8988T (cell line): ENCODE measurements at places on chromosomes 1 and 21.

DNA sequence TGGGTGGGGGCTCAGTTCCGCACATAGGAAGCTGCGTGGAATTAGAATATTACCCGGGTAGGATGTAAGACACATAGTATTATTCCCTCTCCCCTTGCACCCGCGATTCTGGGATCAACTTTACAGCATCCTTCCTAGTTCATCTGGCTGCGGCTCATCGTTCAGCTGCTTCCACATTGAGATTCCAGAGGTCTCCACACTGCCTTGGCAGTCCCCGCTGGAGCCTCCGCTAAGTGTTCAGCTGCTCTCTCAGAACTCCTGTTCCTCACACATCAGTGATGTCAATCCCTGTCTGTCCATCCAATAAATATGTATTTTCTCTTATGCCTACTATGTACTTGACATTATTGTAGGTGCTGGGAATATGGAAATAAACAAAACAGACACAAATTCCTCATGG lies 135.6 kb upstream of the SYT6 start:
- no peak for DNase-seq

- no peak for DNase-seq
These were observed 18.3 kb upstream of the SELP start for GRCh38 chr1:169648187-169648586.

GRCh38 chr1:109664671-109665070 lies 3.2 kb upstream of the GSTM2 start:
- DNase-seq: no peak

GRCh38 chr1:33402206-33402605 lies 28.7 kb downstream of the PHC2 start:
- no peak for DNase-seq

GRCh38 chr1:58739856-58740466 lies 40.1 kb upstream of the MYSM1 start:
- DNase-seq: no peak

GRCh38 chr1:59105548-59106507 lies 191.1 kb upstream of the FGGY start:
- no peak for DNase-seq

GRCh38 chr1:153533689-153534201 lies 2.0 kb downstream of the S100A6 start:
- peak; percentile 48 for DNase-seq

DNA sequence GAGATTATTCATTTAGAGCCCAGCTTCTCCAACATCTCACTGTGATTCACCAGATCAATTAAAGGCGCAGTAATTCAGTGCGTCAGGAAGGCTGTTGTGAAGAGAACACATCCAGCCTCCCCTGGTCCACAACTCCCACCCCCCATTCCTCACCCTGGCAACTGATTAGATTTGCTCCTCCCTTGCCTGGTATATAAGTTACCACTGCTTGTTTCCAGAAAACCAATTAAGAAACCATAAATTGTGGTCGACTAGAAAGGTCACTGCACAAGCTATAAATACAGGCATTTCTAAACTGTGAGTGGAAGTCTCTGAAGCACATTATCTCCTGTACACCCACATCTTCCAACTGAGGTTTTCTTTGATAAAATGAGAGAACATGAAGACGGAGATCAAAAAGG lies 41.9 kb downstream of the FAM163A start:
- no peak for DNase-seq

GRCh38 chr1:99315305-99315704 lies 51.0 kb downstream of the PLPPR4 start:
- no peak for DNase-seq

DNA sequence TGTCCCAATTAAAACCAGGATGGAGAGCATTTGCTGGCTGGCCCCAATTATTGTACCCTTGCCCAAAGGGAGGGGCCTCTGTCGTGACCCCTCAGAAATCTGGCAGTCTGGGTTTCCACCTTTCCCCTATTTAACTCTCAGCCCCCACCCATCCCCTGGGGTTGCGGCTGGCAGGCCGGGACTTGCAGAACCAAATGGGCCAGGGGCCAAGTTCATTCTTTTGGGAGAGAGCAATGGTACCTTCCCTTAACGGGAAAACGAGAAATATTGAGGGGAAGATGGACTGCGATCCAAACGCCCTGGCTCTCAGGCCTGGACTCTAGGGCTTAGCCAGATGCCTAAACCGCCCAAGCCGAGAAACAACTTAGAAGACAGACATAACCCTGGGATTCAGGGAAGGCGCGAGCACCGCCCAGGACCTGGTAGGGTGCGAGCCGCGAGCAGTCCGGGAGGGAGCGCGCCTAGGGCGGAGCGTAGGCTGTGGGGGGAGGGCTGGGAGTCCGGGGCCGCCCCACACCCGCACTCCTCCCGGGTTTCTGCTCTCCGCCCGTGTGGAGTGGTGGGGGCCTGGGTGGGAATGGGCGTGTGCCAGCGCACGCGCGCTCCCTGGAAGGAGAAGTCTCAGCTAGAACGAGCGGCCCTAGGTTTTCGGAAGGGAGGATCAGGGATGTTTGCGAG lies at the start of gene SLC27A3:
SLC27A3 (plus strand) TSS at position 628 of the 678 bp plus-strand sequence. CDS start 91 bp downstream, outside the sequence.
- DNase-seq: no peak

DNA sequence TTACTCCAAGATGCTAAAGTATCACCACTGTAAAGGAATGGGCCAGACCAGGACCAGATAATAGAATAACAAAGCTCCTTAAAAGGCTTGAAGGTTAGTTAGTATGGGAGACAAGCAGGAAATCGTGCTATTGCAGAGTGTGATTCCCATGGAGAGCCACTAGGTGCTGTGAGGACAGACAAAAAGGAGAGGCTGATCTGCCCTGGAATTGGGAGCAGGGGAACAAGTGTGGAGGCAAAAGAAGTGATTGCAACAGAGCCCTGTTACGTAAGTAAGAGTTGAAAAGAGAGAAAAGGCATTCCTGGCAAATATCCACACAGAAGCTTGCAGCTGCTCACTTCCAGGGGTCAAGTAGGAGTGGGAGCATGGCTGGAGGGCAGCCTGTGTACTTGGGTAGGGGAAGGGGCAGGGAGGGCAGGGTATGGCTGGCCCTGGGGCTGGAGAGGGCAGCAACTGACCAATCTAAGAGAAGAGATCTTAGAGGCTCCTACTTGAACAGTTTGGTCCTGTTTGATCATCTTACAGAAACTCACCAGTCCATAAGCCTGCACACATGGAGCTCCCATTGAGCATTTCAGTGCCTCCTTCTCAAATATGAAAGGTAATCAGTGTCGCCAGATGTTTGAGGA lies 207.7 kb upstream of the GJB5 start:
- DNase-seq: no peak

DNA sequence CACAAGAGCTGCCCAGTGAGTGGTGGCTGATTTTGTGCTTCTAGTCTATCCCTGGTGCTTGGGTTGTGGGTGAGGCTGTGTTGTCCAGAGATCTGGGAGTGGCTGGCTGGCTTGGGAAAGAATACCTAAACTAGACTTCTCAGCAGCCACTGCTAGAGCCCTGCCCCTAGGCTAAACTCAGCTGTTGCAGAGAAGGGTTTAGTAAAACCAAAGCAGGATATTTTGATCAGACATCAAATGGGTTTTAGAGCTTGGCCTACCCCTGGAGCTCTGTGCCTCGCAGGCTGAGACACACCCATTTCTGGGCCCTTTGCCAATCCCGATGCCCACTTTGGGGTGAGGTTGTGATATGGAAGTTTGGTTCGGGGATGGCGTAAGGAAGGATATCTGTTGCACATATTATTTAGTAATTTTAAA lies 88.5 kb downstream of the UCK2 start:
- no peak for DNase-seq

GRCh38 chr1:177809819-177810218 lies 160.0 kb downstream of the SEC16B start:
- no peak for DNase-seq

- DNase-seq: no peak
These were observed 479.0 kb downstream of the SIPA1L2 start for GRCh38 chr1:232150770-232151548.

- DNase-seq: no peak
These were observed 719.8 kb upstream of the ADGRL4 start for GRCh38 chr1:79726321-79726720.

GRCh38 chr1:89631816-89632656 lies 884 bp upstream of the LRRC8C start:
- DNase-seq: no peak

- DNase-seq: no peak
These were observed 150.6 kb downstream of the MRPL39 start for GRCh38 chr21:25456672-25457071.

DNA sequence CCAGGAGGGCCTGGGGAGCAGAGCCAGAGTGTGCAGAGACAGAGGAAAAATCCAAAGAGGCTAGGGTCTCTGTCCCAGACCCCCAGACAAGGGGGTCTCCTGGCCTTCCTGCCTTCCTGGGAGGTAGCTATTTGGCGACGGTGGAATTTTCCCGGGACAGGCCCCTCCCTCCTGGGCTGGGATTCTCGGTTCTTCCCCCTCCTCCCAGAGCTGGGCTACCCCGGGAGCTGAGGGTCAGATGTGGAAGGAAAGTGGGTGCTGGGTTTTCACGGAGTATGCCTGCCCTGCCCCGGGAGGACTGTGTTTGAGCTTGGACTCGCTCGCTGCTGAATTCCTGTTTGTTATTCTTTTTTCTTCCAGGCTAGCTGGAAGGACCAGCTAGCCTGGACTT lies 759 bp downstream of the AMPD2 start:
- peak; percentile 68 for DNase-seq

- no peak for DNase-seq
These were observed 58.4 kb downstream of the CAPN2 start for GRCh38 chr1:223770621-223771315.

DNA sequence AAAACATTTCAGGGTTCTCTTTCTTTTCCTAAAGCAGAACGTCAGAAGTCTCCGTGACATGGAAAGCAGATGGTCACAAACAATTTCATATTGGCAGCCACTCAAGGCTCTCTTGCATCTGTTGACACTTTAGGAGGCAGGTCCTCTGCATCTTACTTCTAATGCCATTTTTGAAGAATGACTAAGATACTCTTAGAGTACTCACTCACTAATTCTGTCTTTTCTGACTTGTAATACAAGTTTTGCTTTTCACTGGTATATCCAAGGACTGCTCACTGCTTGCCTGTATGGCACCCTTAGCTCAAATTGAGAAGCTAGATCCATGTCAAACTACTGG lies 68.3 kb downstream of the PRRX1 start:
- DNase-seq: no peak

GRCh38 chr1:116314305-116314919 lies 58.6 kb upstream of the ATP1A1 start:
- no peak for DNase-seq

DNA sequence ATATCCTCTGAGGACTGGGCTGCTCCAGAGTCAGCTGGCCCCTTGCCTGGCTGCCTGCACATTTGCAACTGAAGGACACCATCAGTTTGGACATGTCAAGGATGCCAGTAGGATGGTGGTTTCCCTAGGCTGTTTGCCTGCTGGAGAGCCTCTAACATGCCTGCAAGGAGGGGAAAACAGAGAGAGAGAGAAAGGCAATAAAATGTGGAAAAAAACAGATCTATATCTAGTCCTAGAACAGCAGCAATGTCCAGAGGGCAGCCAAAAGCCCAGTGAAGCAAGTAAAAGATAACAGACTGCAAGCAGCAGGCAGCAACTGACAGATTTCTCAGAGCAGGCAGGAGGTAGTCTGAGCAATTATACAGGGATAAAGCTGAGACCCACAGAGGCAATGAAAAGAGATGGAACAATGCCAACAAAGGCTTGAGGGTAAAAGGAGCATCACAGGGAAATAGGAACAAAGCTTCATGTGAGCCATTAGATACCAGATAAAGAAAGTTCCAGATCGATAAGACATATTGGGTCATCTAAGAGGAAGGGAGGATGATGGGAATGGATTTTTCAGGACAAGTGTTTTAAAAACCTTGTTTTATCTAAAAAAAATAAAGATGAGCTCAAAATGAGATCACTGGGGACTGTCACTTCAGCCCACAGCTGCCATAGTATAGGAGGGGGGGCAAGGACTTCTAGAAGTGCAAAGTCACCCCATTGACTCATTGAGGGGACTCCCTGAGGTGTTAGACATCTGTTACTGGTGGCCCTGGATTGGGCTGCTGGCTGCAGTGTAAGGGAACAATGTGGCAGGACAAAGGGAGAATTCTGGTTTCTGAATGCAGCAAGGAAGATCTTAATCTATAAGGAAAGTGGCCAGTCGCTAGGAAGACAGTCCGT lies 38.6 kb upstream of the GADD45A start:
- no peak for DNase-seq

DNA sequence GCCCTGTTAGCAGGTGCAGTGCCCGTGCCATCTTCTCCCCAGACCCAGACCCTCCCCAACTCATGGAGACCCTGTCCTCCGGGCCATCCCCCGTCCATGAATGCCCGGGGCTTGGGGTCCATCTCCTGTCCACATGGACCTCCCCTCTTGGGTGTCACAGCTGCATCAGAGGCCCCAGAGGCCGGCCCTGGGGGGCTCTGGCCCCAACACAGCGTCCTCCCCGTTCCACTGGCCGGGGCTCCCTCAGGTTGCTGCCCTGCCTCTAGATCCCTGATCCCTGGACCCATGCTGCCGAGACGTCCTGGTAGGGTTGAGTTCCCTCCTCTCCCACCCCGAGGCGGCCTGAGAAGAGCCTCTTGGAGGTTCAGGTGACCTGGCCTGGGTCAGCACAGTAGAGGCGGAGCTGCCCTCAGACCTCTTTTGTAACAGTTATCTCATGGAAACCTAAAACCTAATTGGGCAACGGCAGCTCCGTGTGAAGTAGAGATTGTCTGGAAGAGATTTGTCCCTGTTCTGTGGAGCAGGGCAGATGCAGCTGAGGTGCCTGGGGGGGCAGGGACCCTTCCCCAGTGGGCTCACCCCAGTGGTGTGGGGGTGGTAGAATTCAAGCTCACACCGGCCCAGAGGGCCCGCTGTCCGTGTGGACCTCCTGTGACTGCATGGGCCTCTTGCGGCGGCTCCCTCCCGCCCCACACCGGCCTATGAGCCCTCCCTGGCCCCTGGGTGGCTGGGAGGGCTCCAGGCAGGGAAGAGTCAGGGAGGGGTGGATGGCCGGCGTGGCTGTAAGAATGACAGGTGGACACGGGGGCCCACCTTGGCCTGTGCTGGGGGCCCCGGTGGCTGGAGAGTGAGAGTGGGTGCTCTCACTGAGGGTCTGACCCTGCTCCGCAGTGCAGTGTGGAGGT lies 56.1 kb downstream of the SKI start:
- no peak for DNase-seq

GRCh38 chr1:33322870-33323585 lies 2.1 kb upstream of the A3GALT2 start:
- DNase-seq: no peak

- DNase-seq: no peak
These were observed 272.1 kb downstream of the ZNF648 start for GRCh38 chr1:181789395-181789794.

- no peak for DNase-seq
These were observed 64.4 kb downstream of the MAP3K7CL start for GRCh38 chr21:29194847-29195246.

DNA sequence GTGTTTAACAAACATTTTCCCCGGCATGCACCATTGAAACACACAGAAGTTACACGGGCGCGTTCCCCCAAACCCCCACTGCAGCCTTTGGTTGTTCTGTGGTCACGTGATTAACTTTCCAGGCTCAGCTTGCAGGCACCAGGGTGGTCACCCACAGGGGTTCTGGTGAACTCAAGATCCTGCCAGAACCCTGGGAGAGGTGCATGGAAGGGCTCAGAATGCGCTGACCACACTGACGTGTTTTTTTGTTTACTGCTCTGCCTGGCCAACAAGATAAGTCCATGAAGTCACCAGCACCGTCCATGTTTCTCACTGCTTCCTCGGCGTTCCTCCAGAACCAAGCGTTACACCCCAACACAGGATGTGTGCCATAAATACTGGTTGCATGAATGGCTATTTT lies 229.5 kb upstream of the VAMP3 start:
- no peak for DNase-seq
